ENCODE measurements at places on chromosomes 12 and 14. TPM values are rescaled to one million over a fixed set of nuclear protein-coding genes. Genes with fewer than 3 reads are reported as not detected.

HEBP1 gene
- total RNA-seq: 66.0 TPM

HCAR3 gene
- total RNA-seq: 0.09 TPM

C12orf54 gene
- total RNA-seq: not detected

TAS2R43 gene
- total RNA-seq: not detected

SLC10A1 gene
- not detected for total RNA-seq

SIX6 gene
- not detected for total RNA-seq

PLXNC1 gene
- 0.07 TPM for total RNA-seq

ARHGDIB gene
- total RNA-seq: 1.4 TPM

GNB3 gene
- total RNA-seq: 1.9 TPM

ATF7IP gene
- total RNA-seq: 6.0 TPM

PGF gene
- total RNA-seq: 2.7 TPM

ERBB3 gene
- 1.3 TPM for total RNA-seq

DENND5B gene
- total RNA-seq: 15.8 TPM

CCDC59 gene
- 62.8 TPM for total RNA-seq

NABP2 gene
- 58.0 TPM for total RNA-seq

SOX5 gene
- not detected for total RNA-seq

OR4E2 gene
- total RNA-seq: not detected

CCDC38 gene
- 0.07 TPM for total RNA-seq

BICDL1 gene
- total RNA-seq: 2.3 TPM

AICDA gene
- total RNA-seq: not detected

C14orf39 gene
- total RNA-seq: not detected

SPIC gene
- not detected for total RNA-seq

TSPAN19 gene
- total RNA-seq: 0.18 TPM

STON2 gene
- 0.91 TPM for total RNA-seq

NDUFA9 gene
- 108 TPM for total RNA-seq

CELA1 gene
- total RNA-seq: not detected

ZC2HC1C gene
- 3.0 TPM for total RNA-seq

PROX2 gene
- not detected for total RNA-seq

LYZ gene
- 2.2 TPM for total RNA-seq

USP44 gene
- not detected for total RNA-seq

TAS2R9 gene
- not detected for total RNA-seq

AP1G2 gene
- 37.1 TPM for total RNA-seq

RND1 gene
- total RNA-seq: 14.4 TPM

NRL gene
- total RNA-seq: 1.2 TPM

HNF1A gene
- total RNA-seq: 3.7 TPM

CCDC196 gene
- total RNA-seq: not detected

IPO4 gene
- 79.3 TPM for total RNA-seq

SLC38A1 gene
- total RNA-seq: 41.1 TPM

CLMN gene
- total RNA-seq: 4.5 TPM

SYT1 gene
- 7.0 TPM for total RNA-seq

NFE2 gene
- 0.07 TPM for total RNA-seq

DCD gene
- not detected for total RNA-seq

Data from A549 treated with RU486 at 1 μM for 4 hours (cell line).